Hepatocyte (in vitro differentiated cells): ENCODE measurements at places on chromosomes 5 and 9.

DNA sequence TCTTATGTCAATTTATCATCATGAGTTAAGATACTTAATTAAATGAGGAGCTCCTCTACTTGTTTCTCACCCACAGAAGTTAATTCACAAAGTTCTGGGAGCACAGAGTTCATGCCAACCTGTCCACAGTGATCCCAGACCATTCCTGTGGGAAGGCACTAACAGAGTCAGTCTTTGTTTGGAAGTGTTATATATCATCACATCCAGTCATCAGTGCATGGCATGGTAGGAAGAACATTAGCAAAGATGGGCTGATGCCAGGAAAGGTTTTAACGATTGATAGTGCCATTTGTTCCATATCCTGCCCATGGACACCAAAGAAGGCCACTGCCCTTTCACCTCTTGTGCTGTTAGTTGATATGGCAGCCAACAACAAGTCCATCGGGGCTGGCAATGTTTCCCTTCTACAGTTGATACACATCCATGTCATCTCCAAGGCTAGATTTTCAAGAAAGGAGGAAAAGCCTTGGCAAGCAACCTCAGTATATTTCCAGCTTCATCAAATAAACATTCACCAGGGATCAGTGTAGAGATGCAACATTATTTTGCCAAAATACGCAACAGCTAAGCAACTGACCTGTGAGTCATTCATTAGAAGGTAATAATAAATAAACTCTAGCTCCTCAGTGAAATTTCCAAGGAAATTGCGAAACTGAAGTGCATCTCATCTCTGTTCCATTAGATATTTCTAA is 169.6 kb downstream of the RORB start:
- no peak for DNase-seq

GRCh38 chr9:121026260-121026691 is 23.8 kb downstream of the C5 start:
- DNase-seq: no peak

DNA sequence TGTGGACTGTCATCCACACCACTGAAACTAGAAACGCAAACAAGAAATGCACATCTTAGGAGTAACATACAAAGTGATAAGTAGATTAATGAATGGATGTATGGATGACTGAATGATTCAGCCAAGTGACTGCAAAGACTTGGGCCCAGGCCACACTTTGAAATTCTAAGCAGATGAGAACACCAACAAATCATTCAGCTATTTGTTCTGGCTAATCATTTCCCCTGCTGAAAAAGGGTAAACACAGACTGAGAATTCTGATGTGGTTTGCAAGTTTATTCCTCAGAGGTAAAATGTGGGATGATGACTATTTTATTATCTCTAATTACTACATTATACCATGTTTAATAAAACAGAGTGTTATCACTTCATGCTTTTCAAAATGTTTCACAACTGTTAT is 163.2 kb upstream of the ADAMTS16 start:
- no peak for DNase-seq

DNA sequence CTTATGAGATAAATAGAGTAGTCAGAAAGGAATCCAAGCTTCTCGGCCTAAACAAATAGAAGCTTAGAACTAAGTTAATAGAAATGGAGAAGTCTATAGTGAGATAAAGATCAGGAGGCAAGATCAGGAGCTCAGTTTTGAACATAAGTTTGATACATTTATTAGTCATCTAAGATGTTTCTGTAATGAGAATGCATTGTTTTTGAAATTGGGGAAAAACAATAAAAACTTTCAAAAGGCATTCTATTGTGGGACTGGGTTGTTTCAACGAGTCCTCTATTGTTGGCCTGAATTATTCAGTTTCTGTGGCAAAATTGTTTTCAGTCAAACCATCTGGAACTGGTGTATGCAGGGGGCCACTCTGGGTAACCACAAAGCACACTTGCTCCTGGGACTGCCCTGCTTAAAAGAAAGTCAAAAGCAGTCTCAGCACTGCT is 181.0 kb upstream of the CLINT1 start:
- no peak for DNase-seq

DNA sequence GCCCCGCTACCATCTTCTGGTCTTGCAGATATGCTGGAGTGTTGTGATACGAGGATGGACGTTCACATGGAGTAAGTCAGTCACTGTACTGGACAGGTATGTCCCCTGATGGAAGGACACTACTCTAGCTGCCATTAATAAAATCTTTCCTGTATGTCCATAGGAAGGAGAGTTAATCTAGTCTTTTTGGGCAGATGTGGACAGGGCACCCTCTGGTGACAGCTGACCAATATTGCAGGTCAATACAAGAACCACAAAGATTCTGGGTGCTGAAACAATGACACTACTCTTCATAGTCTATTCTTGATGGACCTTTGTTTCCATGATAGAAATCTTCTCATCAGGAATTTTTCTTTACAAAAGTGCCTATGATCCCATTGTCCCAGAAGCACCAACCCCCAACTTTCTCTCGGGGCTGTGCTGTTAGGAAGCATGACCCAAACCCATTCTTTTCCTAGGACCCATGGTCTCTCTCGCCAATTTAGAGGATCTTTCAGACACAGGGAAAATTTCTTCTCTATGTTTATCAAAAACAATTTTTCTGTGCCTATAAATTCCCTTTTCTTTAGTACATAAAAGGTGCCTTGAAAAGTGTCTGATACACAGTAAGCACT is 376.9 kb downstream of the DTWD2 start:
- peak; percentile 31 for DNase-seq

- DNase-seq: no peak
Observed at GRCh38 chr5:62283861-62284260, 22.1 kb upstream of the KIF2A start.

- DNase-seq: peak; percentile 53
Observed at GRCh38 chr9:88993327-88993726, 2.1 kb downstream of the S1PR3 start.

- DNase-seq: no peak
Observed at GRCh38 chr5:66646570-66646969, 50.4 kb downstream of the MAST4 start.
